ENCODE measurements at places on chromosomes 16 and 17.
A peak's percentile ranks its signal among the peaks of the same experiment; 100 is the strongest.

- no peak overlapping the region for H3K4me3 ChIP-seq
- no peaks in the 10 kb centered on the region for H3K27me3 ChIP-seq
- no peak for DNase-seq
- no peaks in the 10 kb centered on the region for H3K4me1 ChIP-seq
- H3K27ac ChIP-seq, result no peak overlapping the region
Observed at GRCh38 chr16:25643633-25644032, 48.1 kb upstream of the HS3ST4 start.

DNA sequence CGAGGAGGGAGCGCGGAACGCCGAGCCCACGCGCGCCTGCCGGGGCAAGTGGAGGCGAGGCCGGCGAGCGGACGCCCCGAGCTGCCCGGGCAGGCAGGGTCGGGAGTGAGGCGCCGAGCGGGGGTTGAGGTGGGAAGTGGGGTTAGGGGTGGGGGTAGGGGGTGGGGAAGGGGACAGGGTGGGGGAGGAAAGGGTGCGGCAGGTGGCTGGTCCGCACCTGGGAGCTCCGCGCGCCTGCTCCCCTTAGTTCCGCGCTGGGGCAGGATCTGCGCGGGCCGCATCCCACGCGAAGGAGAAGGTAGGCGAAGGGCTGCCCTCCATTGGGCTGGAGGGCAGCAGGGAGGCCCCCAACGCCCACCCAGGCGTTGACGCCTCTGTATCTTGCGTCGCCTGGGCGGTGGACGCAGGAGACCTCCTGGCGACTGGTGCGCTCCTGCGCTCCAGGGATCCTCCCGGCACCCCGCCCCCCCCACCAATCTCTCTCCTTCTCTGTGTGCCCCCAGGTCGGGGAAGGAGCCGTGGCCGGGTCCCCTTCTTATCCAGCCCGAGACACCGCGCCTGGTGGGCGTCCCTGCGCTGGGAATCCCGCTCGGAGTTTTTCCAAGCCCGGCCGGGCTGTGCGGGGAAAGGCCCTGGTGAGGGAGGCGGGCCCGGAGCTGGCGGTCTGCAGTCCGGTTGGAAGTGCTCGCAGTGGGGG, 51.3 kb upstream of the AMZ2 start:
- H3K27ac ChIP-seq, result no peak overlapping the region
- H3K27me3 ChIP-seq, result peaks cover 89% of the 10 kb centered on the region
- DNase-seq, result no peak
- H3K36me3 ChIP-seq, result no peaks in the 10 kb centered on the region
- H3K4me1 ChIP-seq, result peaks cover 42% of the 10 kb centered on the region
- H3K4me3 ChIP-seq, result no peak overlapping the region

- H3K4me3 ChIP-seq, result peak overlapping the region; percentile 10
- DNase-seq, result no peak
- peaks cover 40% of the 10 kb centered on the region for H3K36me3 ChIP-seq
- peaks cover 23% of the 10 kb centered on the region for H3K4me1 ChIP-seq
- H3K27me3 ChIP-seq, result no peaks in the 10 kb centered on the region
Observed at GRCh38 chr17:21170809-21171208, 43.2 kb downstream of the TMEM11 start.

GRCh38 chr17:82583720-82584234, 64.2 kb downstream of the FOXK2 start:
- H3K4me1 ChIP-seq, result peaks cover 14% of the 10 kb centered on the region
- H3K36me3 ChIP-seq, result peaks cover 25% of the 10 kb centered on the region

DNA sequence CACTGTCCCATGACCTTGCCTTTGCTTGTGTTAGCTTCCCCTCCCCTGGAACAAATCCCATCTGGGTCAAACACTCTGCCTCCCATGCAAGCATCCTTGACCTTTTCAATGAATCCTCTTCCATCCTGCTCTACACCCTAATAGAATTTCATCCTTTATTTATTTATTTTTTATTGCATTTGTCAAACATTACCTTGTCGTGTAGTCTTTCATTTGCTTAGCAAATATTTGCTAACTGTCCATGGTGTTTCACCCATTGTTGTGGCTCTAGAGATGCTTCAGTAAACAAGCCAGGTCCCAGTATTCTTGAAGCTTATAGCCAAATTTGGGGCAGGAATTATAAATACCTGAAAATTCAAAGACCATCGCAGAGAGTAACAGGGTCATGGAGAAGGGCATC, 51.0 kb upstream of the MRTFB start:
- no peak for DNase-seq
- H3K4me3 ChIP-seq, result no peak overlapping the region
- no peak overlapping the region for H3K27ac ChIP-seq
- no peaks in the 10 kb centered on the region for H3K36me3 ChIP-seq
- no peaks in the 10 kb centered on the region for H3K27me3 ChIP-seq
- peaks cover 30% of the 10 kb centered on the region for H3K4me1 ChIP-seq

GRCh38 chr17:82745524-82745923, 6.3 kb upstream of the TBCD start:
- peaks cover 6% of the 10 kb centered on the region for H3K27me3 ChIP-seq
- H3K4me3 ChIP-seq, result no peak overlapping the region
- H3K4me1 ChIP-seq, result no peaks in the 10 kb centered on the region
- H3K27ac ChIP-seq, result no peak overlapping the region
- H3K36me3 ChIP-seq, result no peaks in the 10 kb centered on the region

DNA sequence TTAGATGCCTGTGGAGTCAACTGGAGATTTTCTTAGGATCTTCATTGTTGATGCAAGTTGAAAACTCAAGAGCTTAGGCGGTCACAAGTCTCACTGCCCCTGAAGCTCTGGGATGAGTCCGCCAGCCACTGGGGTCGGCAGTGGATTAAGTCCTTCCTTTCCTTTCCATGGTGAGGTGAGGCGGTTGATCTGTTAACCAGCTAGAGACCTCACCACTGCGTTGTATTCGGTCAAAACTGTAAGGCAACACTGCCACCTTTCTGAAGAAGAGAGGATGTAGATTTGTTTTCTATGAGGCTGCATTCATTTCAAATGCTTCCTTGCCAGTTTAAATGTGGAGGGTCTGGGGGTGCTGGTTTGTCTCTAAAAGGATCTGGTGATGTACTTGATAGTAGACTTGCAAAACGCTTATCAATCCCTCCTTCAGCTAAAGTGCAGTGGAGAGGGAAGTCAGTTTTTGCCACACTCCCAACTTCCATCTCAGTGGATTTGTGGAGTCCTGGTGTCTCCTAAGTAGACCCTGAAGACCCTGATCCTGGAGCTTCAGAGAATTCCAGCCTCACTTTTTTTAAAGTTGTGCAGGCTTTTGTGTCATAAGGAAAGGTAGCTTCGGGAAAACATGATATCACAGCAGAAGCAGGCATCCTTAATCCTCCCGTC, 1.7 kb downstream of the MYOCD start:
- H3K4me3 ChIP-seq, result no peak overlapping the region
- H3K4me1 ChIP-seq, result no peaks in the 10 kb centered on the region
- no peak for DNase-seq
- H3K27me3 ChIP-seq, result peaks cover 24% of the 10 kb centered on the region
- no peaks in the 10 kb centered on the region for H3K36me3 ChIP-seq
- H3K27ac ChIP-seq, result no peak overlapping the region

GRCh38 chr16:65148804-65149203, 26.9 kb upstream of the CDH11 start:
- no peaks in the 10 kb centered on the region for H3K27me3 ChIP-seq
- no peak overlapping the region for H3K27ac ChIP-seq
- DNase-seq, result no peak
- no peaks in the 10 kb centered on the region for H3K4me1 ChIP-seq

DNA sequence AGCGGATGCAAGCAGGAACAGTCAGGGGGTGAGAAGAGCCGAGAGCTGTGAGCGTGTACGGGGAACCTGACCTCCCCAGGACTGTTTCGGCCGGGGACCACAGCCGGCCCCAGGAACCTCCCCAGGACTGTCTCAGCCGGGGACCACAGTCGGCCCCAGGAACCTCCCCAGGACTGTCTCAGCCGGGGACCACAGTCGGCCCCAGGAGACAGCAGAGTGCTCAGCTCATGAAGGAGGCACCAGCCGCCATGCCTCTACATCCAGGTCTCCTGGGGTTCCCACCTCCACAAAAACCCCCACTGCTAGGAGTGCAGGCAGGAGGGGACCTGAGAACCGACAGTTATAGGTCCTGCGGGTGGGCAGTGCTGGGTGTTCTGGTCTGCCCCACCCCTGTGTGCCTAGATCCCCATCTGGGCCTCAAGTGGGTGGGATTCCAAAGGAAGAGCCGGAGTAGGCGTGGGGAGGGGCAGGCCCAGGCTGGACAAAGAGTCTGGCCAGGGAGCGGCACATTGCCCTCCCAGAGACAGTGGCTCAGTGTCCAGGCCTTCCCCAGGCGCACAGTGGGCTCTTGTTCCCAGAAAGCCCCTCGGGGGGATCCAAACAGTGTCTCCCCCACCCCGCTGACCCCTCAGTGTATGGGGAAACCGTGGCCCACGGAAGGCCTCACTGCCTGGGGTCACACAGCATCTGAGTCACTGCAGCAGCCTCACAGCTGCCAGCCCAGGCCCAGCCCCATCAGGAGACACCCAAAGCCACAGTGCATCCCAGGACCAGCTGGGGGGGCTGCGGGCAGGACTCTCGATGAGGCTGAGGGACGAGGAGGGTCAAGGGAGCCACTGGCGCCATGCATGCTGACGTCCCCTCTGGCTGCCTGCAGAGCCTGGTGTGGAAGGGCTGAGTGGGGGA, 4.3 kb downstream of the RHBDF1 start:
- peaks cover 3% of the 10 kb centered on the region for H3K4me1 ChIP-seq
- peaks cover 35% of the 10 kb centered on the region for H3K27me3 ChIP-seq
- H3K4me3 ChIP-seq, result no peak overlapping the region
- no peak for DNase-seq

DNA sequence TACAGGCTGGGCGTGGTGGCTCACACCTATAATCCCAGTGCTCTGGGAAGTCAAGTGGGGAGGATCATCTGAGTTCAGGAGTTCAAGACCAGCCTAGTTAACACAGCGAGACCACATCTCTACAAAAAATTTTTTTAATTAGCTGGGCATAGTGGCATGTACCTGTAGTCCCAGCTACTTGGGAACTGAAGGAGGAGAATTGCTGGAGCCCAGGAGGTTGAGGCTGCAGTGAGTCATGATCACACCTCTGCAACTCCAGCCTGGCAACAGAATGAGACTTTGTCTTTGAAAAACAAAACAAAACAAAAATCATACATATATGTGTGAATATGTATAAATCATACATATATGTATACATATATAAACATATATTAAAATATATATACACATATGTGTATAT, 54.1 kb upstream of the MARCHF10 start:
- H3K4me1 ChIP-seq, result no peaks in the 10 kb centered on the region
- DNase-seq, result no peak
- no peak overlapping the region for H3K4me3 ChIP-seq
- H3K36me3 ChIP-seq, result no peaks in the 10 kb centered on the region

DNA sequence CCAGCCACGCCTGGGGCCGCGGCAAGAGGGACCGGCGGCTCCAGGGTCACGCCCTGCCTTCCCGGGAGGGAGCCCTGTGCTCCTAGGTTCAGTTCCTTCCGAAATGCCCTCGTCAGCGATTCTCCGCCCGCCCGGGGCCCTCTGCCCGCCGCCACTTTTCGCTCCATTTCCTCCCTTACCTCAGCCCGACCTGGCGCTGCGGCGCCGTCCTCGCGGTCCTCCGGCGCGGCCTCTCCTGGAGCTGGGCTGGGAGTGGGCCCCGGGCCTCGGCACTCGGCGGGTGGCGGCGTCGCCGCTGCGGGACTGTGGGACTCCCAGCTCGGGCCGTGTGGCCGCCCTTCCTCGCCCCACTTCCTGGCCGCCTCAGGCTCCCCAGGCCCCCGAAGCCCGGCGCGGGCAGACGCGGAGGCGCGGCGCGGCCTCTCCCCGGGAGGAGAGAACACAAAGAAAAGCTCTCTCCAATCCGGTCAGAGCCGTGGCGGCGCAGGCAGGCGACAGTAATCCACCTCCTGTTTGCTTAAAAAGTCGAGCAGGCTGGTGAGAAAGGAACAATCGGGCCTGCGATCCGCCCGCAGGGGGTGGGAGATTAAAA, 1.6 kb downstream of the BAHCC1 start:
- H3K27me3 ChIP-seq, result no peaks in the 10 kb centered on the region
- H3K27ac ChIP-seq, result peak overlapping the region; percentile 80
- H3K4me1 ChIP-seq, result peaks cover 55% of the 10 kb centered on the region
- H3K4me3 ChIP-seq, result peak overlapping the region; percentile 55
- H3K36me3 ChIP-seq, result no peaks in the 10 kb centered on the region

- no peak overlapping the region for H3K4me3 ChIP-seq
- no peaks in the 10 kb centered on the region for H3K4me1 ChIP-seq
- no peak for DNase-seq
Observed at GRCh38 chr17:36728030-36728991, 126.9 kb downstream of the MRM1 start.

GRCh38 chr16:55760310-55761001, 72.4 kb downstream of the CES1 start:
- H3K27me3 ChIP-seq, result peaks cover 3% of the 10 kb centered on the region
- no peak for DNase-seq
- H3K36me3 ChIP-seq, result no peaks in the 10 kb centered on the region
- H3K4me3 ChIP-seq, result peak overlapping the region; percentile 49
- H3K27ac ChIP-seq, result peak overlapping the region; percentile 2
- H3K4me1 ChIP-seq, result peaks cover 18% of the 10 kb centered on the region

GRCh38 chr17:73476890-73477350, 165.1 kb upstream of the CDC42EP4 start:
- no peak for DNase-seq
- H3K4me3 ChIP-seq, result no peak overlapping the region
- H3K27me3 ChIP-seq, result no peaks in the 10 kb centered on the region
- no peaks in the 10 kb centered on the region for H3K4me1 ChIP-seq

- peaks cover 62% of the 10 kb centered on the region for H3K4me1 ChIP-seq
- H3K4me3 ChIP-seq, result peak overlapping the region; percentile 92
- DNase-seq, result peak; percentile 46
- peaks cover 41% of the 10 kb centered on the region for H3K36me3 ChIP-seq
- no peaks in the 10 kb centered on the region for H3K27me3 ChIP-seq
Observed at GRCh38 chr17:81553616-81554181, 1.5 kb upstream of the FAAP100 start.

GRCh38 chr17:28433721-28434120, 27.7 kb upstream of the SLC46A1 start:
- H3K27ac ChIP-seq, result no peak overlapping the region
- no peak overlapping the region for H3K4me3 ChIP-seq
- H3K36me3 ChIP-seq, result no peaks in the 10 kb centered on the region
- H3K27me3 ChIP-seq, result no peaks in the 10 kb centered on the region
- no peak for DNase-seq
- H3K4me1 ChIP-seq, result no peaks in the 10 kb centered on the region

GRCh38 chr16:79132701-79133100, 467.8 kb downstream of the MAF start:
- H3K4me1 ChIP-seq, result peaks cover 18% of the 10 kb centered on the region
- no peak overlapping the region for H3K27ac ChIP-seq
- H3K4me3 ChIP-seq, result no peak overlapping the region
- no peaks in the 10 kb centered on the region for H3K36me3 ChIP-seq
- no peaks in the 10 kb centered on the region for H3K27me3 ChIP-seq

DNA sequence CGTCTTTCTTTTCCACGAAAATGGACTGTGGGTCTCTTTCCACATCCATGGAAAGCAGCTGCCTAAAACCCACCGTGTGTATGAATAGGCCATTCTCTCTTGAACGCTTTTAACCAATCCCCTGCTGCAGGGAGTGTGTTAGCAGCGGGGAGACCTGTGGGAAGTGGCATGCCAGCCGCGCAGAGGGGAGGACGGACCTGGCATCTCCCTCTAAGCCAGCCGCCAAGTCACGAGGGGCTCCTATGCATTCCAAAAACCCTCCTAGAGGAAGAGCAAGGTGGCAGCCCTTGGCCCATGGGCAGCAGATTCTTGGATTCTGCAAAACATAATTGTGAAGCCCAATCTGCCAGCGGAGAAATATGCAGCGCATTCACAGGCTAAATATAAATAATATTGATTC, 15.4 kb downstream of the RBFOX3 start:
- H3K36me3 ChIP-seq, result no peaks in the 10 kb centered on the region
- H3K4me3 ChIP-seq, result no peak overlapping the region
- H3K4me1 ChIP-seq, result no peaks in the 10 kb centered on the region
- H3K27me3 ChIP-seq, result no peaks in the 10 kb centered on the region

Data from CD14-positive monocyte (primary cell).